CD4-positive, alpha-beta T cell treated with Interleukin-15 for 4 hours (primary cell): ENCODE measurements at places on chromosomes 1 and 21.

DNA sequence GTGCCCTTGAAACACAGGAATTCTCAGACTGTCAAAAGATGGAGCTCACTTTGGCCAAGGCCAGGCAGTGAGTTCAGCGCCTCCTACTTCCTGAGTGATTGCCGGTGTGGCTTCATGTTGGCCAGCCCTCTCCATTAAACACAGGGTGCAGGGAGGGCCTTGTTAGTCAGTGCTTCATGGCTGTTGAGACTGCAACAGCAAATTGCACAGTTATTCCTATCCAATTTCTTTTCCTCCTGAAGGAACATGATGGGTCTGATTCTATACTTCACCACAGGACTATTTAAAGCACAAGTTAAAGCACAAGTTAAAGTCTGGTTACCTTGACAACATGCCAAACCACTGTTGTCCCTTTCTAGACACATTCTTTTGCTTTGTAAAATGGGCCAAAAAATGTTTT lies 156.6 kb downstream of the SIPA1L2 start:
- DNase-seq = no peak

DNA sequence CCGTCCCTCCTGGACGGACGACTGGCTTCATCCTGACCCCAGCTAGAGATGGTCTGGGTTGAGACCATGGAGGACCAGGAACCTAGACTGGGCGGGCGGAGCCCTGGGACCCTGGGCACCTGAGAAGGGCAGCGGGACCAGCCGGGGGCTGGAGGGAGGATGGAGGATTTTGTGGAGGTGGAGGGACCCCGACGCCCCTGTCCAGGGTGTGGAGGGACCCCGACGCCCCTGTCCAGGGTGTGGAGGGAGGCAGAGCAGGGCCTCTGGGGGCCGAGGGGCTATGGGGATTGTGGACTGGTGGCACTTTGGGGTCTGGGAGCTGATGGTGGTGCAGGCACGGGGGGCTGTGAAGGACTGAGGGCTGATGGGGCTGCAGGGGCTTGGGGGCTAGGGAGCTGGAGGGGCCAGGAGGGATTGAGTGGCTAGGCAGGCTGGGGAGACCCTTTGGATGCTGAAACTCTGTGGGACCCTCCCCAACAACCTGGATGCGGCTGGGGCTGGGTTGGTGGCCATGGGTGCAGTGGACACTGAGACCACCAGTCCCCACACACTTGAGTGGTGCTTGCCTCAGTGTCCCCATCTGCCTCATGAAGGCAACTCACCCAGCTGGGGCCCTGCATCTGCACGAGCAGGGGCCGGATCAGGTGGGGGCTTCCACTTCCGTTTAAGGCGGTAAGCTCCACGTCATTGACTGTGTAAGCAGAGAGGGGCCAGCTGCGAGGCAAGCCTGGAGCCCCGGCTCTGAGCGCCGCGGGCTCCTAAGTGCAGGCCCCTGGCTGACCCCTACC lies 7.4 kb downstream of the GJC2 start:
- DNase-seq = no peak

GRCh38 chr1:64197076-64197475 lies 6.3 kb upstream of the UBE2U start:
- DNase-seq = no peak

- peak; percentile 32 for DNase-seq
These were observed 143.8 kb downstream of the TNFSF18 start for GRCh38 chr1:172906778-172907592.

GRCh38 chr1:64487061-64487460 lies 17.1 kb downstream of the CACHD1 start:
- DNase-seq = no peak

GRCh38 chr1:84269306-84269705 lies 32.2 kb upstream of the SAMD13 start:
- DNase-seq = no peak

DNA sequence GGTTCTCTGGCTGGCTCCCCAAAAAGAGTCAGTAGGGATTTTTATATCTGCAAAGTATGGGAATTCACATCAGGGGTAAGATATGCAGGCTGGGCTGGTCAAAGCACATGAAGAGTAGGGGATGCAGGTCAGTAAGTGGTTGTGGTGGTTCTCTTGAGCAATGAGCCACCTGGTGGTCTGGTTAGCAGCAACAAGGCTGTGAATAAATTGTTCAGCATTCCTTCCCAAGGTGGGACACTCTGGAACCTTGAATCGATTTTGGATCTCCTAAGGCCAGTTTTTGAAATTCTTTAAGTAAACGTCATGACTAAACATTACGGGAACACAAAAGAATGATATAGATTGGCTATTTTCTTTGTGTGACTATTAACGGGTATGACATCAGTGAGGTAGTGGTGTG lies 563.0 kb upstream of the NEGR1 start:
- no peak for DNase-seq

GRCh38 chr1:97920276-97920831 lies 480 bp downstream of the DPYD start:
- peak; percentile 17 for DNase-seq

GRCh38 chr1:192986110-192986747 lies 72.9 kb downstream of the UCHL5 start:
- no peak for DNase-seq

GRCh38 chr1:64062529-64062928 lies 140.9 kb upstream of the UBE2U start:
- DNase-seq = no peak

- no peak for DNase-seq
These were observed 3.7 kb upstream of the CDC14A start for GRCh38 chr1:100348549-100349144.
